ENCODE measurements at places on chromosomes 7 and 10.

GRCh38 chr10:131949041-131949862, 32.5 kb downstream of the BNIP3 start:
- H3K27me3 ChIP-seq: no peaks in the 10 kb centered on the region
- peaks cover 38% of the 10 kb centered on the region for H3K36me3 ChIP-seq
- H3K4me3 ChIP-seq: no peak overlapping the region
- DNase-seq: no peak

DNA sequence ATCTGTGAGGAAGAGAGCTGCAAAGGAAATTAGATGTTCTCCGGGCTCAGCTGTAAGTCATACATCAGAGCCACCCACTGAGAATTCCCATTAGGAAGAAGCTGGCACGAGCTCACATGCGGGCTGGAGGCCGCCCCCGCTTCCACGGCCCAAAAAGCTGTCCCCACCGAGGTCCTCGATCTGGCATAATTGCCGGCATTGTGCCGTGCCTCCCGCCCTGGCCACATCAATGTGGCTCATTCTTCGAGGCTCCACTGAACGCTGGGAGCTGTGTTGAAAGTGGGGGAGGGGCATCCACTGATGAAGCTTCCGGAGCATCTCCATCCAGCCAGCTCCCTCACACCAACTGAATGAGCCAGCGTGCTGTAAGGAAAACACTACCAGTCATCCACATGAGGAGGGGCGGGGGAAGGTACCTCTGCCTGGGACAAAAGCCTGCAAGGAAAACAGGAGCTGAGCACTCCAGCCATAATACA, 173.1 kb downstream of the PTPRN2 start:
- H3K36me3 ChIP-seq: no peaks in the 10 kb centered on the region
- H3K4me1 ChIP-seq: no peaks in the 10 kb centered on the region
- DNase-seq: no peak
- no peaks in the 10 kb centered on the region for H3K27me3 ChIP-seq

- no peaks in the 10 kb centered on the region for H3K36me3 ChIP-seq
- H3K27me3 ChIP-seq: peaks cover 30% of the 10 kb centered on the region
- DNase-seq: no peak
- H3K27ac ChIP-seq: no peak overlapping the region
Measured at GRCh38 chr10:71427246-71427645, 30.5 kb downstream of the CDH23 start.

GRCh38 chr7:90910136-90910535, 314.0 kb downstream of the CDK14 start:
- H3K4me3 ChIP-seq: no peak overlapping the region
- no peaks in the 10 kb centered on the region for H3K36me3 ChIP-seq
- H3K27me3 ChIP-seq: no peaks in the 10 kb centered on the region
- H3K27ac ChIP-seq: no peak overlapping the region

- H3K27ac ChIP-seq: no peak overlapping the region
- H3K4me3 ChIP-seq: no peak overlapping the region
- H3K4me1 ChIP-seq: peaks cover 10% of the 10 kb centered on the region
- no peak for DNase-seq
- peaks cover 34% of the 10 kb centered on the region for H3K36me3 ChIP-seq
Measured at GRCh38 chr10:97682042-97682441, 5.0 kb downstream of the AVPI1 start.
